IPS-NIHi11 (cell line): ENCODE measurements at places on chromosomes 12 and 14.

- no peak for DNase-seq
Measured at GRCh38 chr12:68368327-68368726, 36.2 kb upstream of the MDM1 start.

GRCh38 chr14:23694949-23695663, 58.9 kb downstream of the DHRS2 start:
- DNase-seq: peak; percentile 36

DNA sequence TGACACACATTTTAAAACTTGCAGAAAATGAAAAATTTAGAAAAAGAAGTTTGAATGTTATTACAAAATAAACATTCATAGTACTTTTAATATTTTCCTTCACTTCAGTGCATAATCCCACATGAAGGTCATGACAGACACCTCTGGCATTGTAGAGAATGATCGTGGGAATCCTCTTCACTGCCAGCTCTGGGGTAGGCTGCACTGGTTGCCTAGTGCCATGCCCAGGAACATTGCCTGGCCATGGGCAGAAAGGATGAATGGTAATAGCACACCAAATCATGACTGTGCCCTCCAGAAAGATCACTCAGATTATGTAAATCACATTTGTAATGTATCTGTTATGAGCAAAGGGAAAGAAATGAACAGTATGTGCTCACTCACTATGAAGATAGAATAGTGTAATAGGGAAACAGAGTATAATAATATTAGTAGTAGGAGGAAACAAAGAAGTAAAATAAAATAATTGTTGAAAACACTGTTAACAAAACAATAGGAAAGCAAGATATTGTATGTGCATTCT, 161.6 kb downstream of the PLCZ1 start:
- no peak for DNase-seq

DNA sequence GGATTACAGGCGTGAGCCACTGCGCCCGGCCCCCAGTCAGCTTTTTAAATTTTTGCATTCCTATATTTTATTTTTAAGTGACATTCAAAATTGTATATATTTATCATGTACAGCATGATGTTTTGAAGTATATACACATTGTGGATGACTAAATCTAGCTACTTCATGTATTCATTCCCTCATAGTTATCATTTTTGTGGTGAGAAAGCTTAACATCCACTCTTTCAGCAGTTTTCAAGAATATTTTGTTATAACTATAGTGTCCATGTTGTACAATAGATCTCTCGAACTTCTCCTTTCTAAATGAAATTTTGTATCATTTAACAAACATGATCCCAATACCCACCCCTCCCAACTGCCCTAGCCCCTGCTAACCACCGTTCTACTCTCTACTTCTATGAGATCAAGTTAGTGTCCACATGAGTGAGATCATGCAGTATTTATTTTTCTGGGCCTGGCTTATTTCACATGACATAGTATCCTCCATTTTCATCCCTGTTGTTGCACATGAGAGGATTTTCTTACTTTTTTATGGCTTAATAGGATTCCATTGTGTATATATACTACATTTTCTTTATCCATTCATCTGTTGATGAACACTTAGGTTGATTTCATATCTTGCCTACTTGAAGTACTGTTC, 8.8 kb upstream of the HEBP1 start:
- no peak for DNase-seq

- DNase-seq: no peak
Measured at GRCh38 chr14:29144621-29145020, 378.0 kb downstream of the FOXG1 start.

DNA sequence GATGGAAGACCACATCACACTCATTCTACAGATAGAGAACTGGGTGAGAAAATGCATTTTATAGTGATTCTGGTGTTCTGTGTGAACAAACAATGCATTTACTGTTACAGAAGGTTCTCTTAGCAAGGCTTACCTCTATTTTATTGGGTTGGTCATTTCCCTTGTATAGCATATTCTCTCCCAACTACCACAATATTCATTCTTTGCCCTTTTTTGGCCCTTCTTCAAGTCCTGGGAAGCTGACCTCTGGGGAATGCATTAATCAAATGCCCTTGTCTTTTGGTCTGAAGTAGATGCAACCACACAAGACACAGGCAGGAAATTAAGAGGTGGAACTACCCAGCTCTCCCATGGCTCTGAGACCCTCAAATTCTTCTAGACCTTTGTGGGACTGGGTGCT, 19.5 kb downstream of the DCN start:
- DNase-seq: no peak

- peak; percentile 69 for DNase-seq
Measured at GRCh38 chr14:69580009-69580577, 5.4 kb upstream of the CCDC177 start.

DNA sequence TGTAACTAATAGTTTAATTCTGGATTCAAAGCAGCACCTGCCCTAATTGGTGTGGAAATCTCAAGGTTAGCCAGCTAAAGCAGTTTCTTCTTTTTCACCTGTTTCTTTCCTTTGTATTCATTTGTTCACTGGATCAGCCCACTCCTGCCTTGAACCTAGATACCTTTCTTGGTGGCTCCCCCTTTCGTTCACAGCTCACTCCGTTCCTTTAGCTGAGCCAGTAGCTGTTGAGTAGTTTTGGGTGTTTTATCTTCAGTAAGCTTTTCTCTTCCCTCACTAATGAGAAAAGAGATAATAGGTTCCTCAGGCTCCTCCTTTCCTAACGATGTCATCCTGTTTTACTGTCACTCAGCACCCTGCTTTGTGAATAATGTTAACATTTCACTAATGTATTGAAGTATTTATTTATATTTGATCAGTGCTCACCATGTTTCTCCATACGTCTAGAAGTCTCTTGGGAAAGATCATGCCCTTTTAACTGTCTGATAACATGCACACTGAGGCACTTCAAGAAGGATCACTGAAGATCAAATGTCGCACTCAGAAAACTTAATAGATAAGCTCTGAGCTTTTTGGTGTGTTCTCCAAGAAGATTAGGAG, 121.1 kb downstream of the TGFB3 start:
- no peak for DNase-seq

- DNase-seq: no peak
Measured at GRCh38 chr14:100030452-100031153, 34.6 kb upstream of the EVL start.

DNA sequence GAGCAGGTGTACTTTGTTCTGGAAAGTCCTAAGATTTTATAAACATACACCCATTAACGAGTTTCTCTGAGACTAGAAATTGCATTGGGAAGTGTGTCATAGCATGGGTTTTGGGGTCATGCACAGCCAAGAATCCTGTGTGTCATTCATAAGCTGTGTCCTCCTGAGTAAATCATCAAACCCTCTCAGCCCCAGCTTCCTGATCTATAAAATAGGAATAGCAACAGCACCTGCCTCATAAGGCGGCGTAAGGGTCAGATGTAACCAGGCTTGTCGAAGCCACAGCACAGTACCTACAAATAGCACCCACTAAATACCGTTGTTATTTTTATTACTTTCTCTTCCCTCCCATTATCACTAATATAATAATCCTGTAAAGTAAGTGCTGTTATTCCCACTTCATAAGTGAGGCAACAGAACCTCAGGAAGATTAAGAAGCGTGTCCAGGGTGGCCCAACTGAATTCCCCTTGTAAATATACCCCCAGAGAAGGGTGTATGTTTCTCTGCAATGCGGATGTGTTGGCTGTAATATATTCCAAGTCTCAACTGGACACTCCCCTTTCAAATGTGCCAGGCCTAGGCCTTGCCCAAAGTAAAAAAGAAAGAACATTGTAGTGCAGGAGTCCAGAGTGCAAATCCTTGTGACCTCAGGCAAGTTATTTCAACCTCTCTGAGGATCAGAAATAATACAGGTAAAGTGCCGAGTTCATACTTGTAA, 188.3 kb upstream of the BCL2L14 start:
- no peak for DNase-seq

- DNase-seq: peak; percentile 94
Measured at GRCh38 chr12:10613349-10614055, at the start of gene MAGOHB. Gene MAGOHB, minus strand, starts transcription at chr12:10613609. Its CDS starts 77 bp downstream, at chr12:10613532.

- no peak for DNase-seq
Measured at GRCh38 chr12:68919581-68920239, 13.3 kb downstream of the CPM start.

DNA sequence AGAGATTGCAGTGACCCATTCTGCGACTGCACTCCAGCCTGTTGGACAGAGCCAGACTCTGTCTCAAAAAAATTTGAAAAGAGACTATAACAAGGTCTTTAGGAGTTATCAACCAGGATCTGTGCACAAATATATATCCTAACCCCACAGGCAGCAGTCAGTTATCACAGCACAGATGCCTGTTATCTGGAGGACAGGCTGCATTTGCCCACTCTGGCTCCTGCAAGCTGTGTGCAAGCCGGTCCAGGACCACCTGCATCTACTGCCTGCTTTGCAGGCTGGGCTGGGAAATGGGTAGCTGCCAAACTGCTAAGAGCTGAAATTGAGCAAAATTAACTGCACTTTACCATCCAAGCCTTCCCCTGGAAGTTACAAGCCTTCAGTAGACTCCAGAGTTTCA, 21.4 kb upstream of the RCOR1 start:
- no peak for DNase-seq

DNA sequence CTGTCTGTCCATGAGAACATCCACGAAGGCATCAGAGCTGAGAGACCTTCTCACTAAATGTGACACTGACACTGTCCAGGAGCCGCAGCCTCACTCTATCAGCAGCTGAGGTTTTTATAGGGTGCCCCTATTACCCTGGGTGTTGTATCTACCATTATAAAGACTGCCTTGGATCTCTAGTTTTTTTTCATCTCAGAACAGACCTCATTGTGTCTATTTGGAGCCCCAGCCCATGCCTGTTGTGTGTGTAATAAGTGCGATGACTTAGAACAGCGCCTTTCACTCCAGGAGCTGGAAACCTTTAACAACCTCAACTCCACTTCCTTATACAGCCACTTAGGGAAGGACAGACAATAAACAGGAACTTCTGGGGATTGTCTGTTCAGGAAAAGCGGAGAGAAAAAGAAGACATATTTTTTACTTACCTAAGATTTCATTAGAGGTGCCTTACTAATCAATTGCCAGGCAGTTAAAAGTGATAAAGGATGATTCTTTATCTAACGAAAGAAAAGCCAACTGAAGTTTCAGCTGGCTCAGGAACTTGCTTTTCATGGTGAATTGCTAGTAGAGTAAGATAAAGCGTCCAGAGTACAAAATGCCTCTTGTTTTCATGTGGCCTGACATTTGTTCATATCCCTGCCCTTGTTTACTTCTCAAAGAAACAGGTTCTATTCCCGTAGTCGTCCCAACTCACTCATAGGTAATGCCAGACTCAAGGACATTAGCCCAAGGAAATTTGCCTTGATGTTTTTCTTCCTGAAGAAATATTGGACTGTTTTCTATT, 420.6 kb downstream of the RAD51B start:
- no peak for DNase-seq

GRCh38 chr12:12600659-12601058, 11.0 kb upstream of the CREBL2 start:
- no peak for DNase-seq

- no peak for DNase-seq
Measured at GRCh38 chr14:58455593-58456265, 28.2 kb downstream of the KIAA0586 start.

- DNase-seq: no peak
Measured at GRCh38 chr12:79360286-79360685, 330.5 kb downstream of the PAWR start.

GRCh38 chr14:94775091-94775870, 5.4 kb upstream of the GSC start:
- no peak for DNase-seq

DNA sequence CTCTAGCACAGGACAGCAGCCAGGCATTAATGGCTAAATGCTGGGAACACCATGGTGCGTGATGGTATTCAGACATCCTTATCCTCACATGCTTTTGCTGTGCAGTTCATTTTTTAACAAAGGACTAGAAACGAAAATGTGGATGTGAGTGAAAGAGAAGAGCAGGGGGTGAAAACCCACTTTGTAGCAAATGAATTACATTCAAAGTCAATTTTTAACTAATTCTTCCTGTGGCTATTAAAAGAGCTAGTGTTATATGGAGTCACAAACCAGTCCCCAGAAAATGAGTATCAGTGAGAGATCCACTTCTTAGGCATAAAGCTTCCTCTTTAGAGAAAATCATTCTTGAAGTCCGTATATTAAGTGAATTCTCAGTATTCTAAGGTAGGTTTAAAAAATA, 592.0 kb upstream of the LMO3 start:
- DNase-seq: no peak

DNA sequence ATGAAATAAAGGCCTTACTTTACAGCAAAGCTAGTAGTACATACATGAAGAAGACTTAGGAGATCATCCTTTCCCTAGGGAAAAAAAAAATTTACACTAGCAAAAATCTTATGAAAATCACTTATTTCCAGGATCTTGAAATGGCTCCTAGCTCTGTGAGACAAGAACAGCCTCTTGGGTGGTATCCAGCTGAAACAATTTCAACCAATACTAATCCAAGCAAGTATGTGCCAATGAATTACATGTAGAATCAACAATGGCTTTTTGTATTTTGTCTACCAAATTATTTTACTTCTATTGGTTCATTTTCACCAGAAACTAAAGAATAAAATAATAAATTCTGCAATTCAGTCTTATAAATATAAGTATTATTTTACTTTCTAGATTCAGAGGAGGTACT, 2.7 kb upstream of the SLCO1A2 start:
- no peak for DNase-seq

DNA sequence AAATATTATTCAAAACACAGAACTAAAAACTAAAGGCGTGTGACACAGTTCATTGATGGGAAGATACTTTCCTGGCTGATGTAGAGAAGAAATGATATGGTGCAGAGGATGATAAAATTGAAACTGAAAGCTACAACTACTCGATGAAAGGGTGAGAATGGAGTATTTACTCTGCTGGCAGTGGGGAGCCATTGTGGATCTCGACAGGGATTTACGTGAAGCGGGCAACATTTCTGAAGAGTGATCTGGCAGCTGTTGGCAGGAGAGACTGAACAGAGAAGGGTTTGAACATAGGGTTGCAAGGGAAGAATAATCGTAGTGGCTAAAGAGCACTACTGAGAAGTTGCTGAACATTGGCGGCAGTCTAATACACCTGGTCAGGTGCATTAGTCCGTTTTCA, 464.9 kb downstream of the PDZRN4 start:
- DNase-seq: no peak

- no peak for DNase-seq
Measured at GRCh38 chr12:3061059-3061458, 16.1 kb upstream of the TSPAN9 start.

DNA sequence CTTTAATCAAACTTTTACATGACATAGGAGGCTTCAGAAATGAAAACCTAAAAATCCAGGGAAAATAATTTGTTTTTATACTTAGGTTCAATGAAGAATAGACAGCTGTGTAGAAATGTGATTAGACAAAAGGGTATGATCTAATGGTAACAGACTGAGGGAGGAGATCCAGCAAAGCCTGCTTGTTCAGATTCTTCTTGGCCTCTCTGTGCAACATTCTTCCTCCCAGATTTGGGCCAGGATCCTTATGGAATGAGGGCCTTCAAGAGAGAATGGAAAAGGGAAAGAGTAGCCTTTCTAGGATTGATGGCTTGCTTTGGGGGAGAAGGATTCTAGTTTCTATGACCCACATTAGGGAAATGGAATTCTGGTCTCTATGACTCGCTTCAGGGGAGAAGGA, 94.5 kb upstream of the G2E3 start:
- DNase-seq: no peak
